ENCODE measurements at places on chromosomes 3 and 15. TPM values are rescaled to one million over a fixed set of nuclear protein-coding genes. Genes with fewer than 3 reads are reported as not detected.

Gene FBLN2
- 1.5 TPM for total RNA-seq

Gene RLBP1
- not detected for total RNA-seq

Gene FAM107A
- total RNA-seq = 5.4 TPM

Gene AMIGO3
- total RNA-seq = not detected

Gene NPHP3
- 15.1 TPM for total RNA-seq

Gene GMNC
- total RNA-seq = under 0.01 TPM

Gene IGSF11
- not detected for total RNA-seq

Gene IL17RB
- total RNA-seq = not detected

Gene MFGE8
- 55.8 TPM for total RNA-seq

Gene LEKR1
- 0.09 TPM for total RNA-seq

Gene PFN2
- total RNA-seq = 129 TPM

Gene CAPN3
- 0.28 TPM for total RNA-seq

Gene LMAN1L
- not detected for total RNA-seq

Gene DGKG
- 0.09 TPM for total RNA-seq

Gene CORO2B
- 2.7 TPM for total RNA-seq

Gene ZCWPW2
- total RNA-seq = 0.18 TPM

Gene CCDC13
- 0.38 TPM for total RNA-seq

Gene C3orf22
- not detected for total RNA-seq

Gene LDHAL6B
- not detected for total RNA-seq

Gene CHDH
- total RNA-seq = not detected

Gene CTXN2
- total RNA-seq = under 0.01 TPM

Data from endothelial cell of coronary artery (primary cell).